Stimulated activated CD8-positive, alpha-beta memory T cell treated with anti-CD3 and anti-CD28 coated beads, Interleukin-2, amount 100 ng/mL, for 48 hours (primary cell): ENCODE measurements at places on chromosomes 4 and X.
A peak's percentile ranks its signal among the peaks of the same experiment; 100 is the strongest.

GRCh38 chr4:67288964-67289363 lies 256.3 kb downstream of the CENPC start:
- peak; percentile 4 for DNase-seq

DNA sequence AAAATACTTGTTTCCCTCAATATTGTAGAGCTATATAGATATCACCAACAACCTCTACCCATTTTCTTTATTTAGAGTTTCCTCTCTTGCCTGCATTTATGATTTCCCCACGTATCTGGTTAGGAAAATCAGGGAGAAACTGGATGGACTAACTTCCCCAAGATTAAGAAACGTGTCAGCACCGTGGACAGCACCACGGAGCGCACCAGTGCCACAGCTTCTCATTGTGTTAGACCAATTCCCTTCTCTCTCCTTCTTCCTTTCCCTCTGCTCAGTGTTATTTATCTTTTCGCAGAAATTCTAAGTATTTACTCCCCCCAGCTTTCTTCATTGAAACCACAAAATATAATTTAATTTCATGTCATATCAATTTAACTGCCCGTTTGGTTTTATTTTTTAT lies 568.6 kb upstream of the BOD1L1 start:
- no peak for DNase-seq

GRCh38 chr4:157220371-157220881 lies at the start of gene GRIA2:
Gene GRIA2, plus strand, starts transcription at chr4:157220728. Its CDS starts 315 bp downstream, at chr4:157221043.
- DNase-seq = no peak

DNA sequence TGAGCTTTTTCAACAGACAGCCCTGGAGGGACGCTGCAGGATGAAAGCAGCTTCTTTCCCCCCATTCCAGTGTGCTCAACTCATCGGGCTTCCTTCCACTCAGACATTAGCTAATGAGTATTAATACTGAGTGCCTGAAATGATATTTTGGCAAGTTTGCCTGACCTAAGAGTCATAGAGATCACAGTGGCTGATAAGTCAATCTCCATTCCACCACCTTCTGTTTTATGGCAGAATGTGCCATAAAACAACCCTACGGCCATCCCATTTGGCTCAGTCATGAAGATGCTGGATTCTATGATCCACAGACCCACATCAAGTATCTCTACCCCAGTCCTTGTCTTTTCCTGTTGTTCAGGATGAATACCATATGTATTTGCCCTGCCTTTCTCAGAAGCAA lies 48.3 kb upstream of the MAB21L2 start:
- DNase-seq = no peak
